Bronchial epithelial cell (primary cell): ENCODE measurements at places on chromosomes 5 and 9.

- DNase-seq: no peak
Observed at GRCh38 chr5:54307583-54307982, 2.8 kb downstream of the ARL15 start.

DNA sequence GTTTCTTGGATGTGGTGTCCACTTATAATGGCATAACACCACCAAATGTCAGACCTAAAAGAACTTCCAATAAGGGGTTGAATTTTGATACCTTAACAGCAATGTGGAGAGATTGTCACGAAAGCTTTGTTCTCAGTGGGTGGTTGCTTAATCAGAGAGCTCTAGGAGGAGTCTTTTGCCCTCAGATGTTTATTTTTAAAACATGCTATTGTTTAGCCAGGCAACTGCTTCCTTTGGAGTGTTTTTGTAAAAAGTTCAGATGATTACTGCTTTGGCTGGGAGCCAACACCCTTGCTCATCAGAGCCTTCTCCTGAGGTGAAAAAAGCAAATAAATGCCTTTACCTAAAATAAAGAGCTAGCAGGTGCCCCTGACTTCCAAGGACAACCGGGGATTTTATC is 65.0 kb downstream of the SLC1A1 start:
- DNase-seq: peak; percentile 13

DNA sequence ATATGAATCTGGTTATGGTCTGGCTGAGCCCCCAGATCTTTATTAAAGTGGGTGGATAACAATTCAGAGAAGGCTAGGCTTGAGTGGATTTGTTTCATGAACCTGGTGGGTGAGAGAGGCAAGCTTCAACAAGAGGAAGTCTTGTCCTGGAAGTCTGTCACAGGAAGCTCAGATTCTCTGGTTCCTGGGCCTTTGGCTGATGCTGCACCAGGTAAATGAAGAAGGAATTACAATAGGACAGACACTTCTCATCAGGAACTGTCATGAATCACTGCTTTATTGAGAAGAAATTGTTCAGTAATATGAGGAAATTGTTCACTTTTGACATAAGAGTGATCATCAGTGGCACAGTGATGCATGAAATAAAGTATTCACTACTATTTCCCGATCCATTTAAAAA is 167.6 kb upstream of the ELL2 start:
- DNase-seq: peak; percentile 56

GRCh38 chr5:148972396-148972795 is 90.5 kb downstream of the SH3TC2 start:
- DNase-seq: no peak

GRCh38 chr9:109950710-109951443 is 170.9 kb downstream of the PALM2AKAP2 start:
- no peak for DNase-seq

DNA sequence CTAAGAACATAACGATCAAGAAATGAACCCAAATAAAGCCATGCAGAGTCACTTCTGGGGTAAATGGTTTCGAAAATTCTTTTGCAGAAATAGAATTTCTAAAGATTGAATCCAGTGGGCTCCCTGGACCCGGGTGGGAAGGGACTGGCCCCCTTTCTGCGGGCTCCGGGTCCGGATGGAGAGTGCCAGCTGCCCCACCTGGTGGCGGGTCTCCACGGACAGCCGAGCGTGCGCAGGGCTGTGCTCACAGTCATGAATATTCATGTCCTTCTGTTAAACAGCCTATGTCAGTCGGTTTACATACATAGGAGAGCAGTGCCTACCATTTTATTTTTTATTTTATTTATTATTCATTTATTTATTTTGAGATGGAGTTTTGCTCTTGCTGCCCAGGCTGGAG is 4.7 kb upstream of the PPP1R26 start:
- DNase-seq: no peak

DNA sequence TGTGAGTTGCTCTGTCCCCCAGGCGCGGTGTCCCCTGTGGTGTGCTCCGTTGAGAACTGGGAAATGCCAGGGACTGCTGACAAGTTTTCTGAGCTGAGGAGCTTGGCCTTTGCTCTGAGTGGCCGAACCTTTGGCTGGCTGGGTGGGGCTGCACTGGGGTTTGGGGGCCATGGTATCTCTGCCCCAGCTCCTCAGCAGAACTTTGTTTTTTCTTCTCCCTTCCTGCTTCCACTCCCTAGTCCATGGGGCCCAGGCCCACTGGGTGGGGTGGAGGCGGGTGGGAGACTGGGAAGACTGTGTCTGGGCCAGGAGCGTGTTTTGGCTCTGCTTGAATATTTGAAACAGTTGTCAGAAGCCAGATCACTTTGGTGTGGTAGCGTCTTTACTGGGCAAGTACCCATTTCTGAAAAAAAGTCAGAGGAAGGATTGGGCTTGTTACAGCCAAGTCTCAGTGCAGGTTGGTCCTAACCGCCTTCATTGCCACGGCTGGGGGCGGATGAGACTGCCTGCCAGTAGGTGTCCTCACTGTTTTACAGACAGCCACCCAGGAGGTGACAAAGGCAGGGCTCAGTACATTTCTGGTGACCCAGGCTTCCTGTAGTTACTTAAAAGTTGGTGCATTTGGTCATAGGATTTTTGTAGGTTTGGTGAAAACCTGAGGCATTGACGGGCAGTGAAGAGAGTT is 92.7 kb downstream of the DAB2IP start:
- DNase-seq: peak; percentile 23

- DNase-seq: no peak
Observed at GRCh38 chr5:172502410-172502809, 48.1 kb upstream of the SH3PXD2B start.

- peak; percentile 41 for DNase-seq
Observed at GRCh38 chr5:22649074-22649473, 204.1 kb downstream of the CDH12 start.

GRCh38 chr9:22446950-22447617 is 460 bp downstream of the DMRTA1 start:
- DNase-seq: peak; percentile 65

- DNase-seq: no peak
Observed at GRCh38 chr9:78115073-78115472, 83.5 kb upstream of the GNAQ start.

- no peak for DNase-seq
Observed at GRCh38 chr9:72554221-72554641, 32.8 kb downstream of the TMC1 start.

- no peak for DNase-seq
Observed at GRCh38 chr5:150138551-150139265, 16.9 kb downstream of the PDGFRB start.

GRCh38 chr5:41831155-41831554 is 39.1 kb downstream of the OXCT1 start:
- no peak for DNase-seq

DNA sequence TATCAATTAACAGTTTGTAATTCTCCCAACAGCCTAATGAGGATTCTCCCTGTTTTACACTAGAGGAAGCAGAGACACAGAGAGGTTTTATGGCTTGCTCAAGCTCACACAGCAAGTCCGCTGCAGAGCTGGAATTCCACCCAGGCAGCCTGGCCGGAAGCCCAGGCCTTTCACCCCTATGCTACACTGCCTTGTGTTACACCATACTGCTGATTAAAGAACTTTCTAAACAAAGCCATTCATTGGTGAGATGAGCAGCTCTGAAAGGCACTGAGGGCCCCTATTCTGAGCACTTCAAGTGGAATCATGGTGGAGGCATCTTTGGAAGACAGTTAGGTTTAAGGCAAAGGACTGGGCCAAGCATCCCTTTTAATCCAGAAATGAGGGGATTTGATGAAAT is 14.7 kb upstream of the LARP1 start:
- no peak for DNase-seq

DNA sequence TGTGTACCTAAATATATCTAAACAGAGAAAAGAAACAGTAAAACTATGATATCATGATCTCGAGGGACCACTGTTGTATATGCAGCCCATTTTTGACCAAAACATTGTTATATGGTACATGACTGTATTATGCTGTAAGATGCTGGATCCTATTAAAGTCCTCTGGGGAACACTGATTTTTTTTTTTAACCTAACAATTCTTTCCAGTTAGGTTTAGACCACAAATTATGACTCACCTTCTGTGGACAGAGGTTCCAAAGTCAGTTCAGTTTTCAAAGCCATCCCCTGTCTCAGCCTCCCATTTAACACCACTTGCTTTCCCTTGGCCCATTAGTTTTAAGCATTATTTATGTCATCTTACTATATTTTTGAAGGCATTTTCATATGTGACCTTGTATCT is 27.1 kb downstream of the TRMO start:
- no peak for DNase-seq

GRCh38 chr9:34638138-34638445 is 505 bp upstream of the SIGMAR1 start:
- DNase-seq: no peak

- DNase-seq: peak; percentile 34
Observed at GRCh38 chr9:36276781-36277181, 18.5 kb upstream of the GNE start.

- DNase-seq: no peak
Observed at GRCh38 chr5:1666221-1666620, 133.4 kb downstream of the MRPL36 start.

DNA sequence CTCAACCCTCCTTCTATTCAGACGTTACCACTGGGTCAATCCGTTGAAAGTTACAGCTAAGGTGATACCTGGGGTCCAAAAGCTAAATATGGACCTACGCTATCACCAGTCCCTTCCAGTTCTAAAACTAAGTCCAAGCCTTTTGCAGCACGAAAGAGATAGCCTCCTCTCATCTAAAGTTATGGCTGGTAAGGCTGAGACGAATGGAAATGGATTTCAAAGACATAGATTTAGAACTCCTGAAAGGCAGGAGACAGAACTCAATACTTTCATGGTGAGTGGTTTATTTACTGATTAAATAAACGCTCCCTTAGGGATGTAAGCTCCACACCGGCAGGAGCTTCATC is 751 bp upstream of the RIC1 start:
- DNase-seq: peak; percentile 27

DNA sequence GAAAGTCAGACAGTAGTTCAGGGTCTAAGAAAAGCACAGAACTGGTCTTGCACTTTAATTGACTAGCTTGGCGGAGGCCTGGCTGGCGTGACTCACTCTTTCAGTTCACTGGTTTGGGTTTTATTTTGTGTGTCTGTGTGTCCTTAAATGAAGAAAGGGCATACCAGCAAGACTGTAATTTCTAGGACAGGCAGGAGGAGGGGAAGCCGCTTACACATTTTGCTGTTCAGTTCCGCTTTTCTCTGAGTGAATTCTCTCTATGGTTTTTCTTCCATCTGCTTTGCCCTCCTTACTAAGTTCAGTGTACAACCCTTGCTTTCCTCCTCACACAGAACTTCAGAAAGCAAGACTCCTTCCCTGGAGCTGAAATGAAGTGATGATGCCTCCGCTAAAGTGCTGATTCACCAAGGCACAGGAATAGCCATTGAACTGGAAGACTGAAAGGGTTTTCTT is 150.8 kb downstream of the MEF2C start:
- no peak for DNase-seq

DNA sequence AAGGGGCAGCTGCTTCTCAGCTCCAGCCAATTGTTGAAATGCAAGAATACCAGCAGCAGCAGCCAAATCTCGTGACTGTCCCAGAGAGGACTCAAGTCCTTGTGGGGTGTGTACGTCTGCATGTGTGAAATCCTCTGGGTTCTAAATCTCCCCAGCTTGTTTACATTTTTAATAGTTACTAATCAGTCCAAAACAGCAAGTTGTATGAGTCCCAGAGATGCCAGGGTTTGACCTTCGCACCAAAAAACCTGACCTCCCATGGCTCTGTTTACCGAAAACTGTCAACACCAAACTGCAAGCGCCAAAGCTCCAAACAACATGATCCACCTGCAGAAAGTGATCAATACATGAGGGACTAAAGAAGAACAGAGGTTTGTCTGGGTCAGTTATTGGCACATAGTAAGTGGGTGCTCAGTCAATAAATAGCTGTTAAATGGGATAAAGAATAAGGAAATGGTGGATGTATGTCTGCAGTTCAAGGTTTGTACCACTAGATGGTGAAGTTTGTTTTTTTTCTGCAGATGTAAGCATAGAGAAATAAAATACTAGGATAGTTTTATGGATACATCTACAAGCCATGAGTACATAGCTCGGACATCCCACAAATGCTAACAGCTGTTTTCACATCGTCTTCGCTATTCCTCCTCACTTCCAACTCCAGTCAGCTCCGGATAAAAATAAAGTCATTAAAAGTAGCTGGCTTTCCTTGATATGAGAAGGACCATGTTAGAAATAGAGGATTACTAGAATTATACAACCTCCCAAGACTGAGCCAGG is 85.3 kb upstream of the ADRB2 start:
- peak; percentile 76 for DNase-seq

DNA sequence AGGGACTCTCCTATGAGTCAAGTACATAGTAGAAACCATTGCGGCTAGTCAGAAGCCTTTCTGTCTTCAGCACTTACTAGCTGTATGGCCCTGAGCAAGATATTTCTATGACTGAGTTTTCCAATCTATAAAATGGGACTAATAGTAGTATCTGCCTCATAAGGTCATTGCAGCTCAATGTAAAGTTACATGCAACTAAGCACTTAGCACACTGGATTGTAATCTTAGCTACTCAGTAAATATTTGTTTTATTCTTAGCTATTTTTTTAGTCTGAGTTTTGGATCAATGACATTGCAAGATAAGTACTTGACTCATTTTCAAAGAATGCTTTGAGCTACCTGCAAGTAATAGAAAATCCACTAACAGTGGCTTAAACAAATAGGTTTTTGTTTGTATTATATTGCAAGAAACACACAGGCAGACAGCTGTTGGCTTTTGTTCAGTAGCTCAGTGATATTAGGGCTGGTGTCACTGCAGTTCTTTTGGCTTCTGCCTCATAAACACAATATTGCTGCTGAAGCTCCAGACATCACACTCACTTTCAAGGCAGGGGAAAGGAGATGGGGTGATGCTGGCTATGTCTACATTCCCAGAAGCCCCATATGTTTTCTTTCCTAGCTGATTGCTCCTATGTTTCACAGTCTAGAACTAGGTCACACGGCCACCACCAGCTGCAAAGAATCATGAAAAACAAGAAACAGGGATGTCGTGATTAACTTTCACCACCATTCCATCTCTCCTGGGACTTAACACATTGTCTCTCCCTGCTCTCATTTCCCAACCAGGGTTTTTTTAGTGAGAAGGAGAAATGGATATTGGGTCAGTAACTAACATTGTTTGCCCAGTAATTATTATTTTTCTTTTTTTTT is 26.9 kb upstream of the FAT2 start:
- peak; percentile 94 for DNase-seq

DNA sequence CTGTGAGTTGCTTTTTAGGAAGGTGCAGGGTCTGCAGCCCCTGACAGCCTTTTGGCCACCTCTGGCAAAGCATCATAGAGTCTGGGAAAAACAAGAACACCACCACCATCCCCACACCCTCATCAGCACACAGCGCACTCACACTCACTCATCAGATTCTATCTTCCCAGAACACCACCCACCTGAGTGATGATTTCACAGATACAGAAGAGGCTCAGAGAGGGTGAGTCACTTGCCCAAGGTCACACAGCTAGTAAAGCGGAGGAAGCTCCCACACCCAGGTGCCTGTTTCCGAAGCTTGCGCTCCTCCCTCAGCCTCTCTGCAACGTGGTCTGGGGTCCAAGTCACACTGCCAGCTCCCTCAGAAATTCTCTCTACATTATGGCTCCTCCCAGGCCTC is 41.8 kb upstream of the HRH2 start:
- no peak for DNase-seq
